ENCODE measurements at places on chromosomes 2 and 18.

- no peak for DNase-seq
These were observed 293.9 kb downstream of the CYRIA start for GRCh38 chr2:16371751-16372150.

- DNase-seq, result no peak
These were observed 11.6 kb downstream of the KCNH7 start for GRCh38 chr2:162826921-162827320.

DNA sequence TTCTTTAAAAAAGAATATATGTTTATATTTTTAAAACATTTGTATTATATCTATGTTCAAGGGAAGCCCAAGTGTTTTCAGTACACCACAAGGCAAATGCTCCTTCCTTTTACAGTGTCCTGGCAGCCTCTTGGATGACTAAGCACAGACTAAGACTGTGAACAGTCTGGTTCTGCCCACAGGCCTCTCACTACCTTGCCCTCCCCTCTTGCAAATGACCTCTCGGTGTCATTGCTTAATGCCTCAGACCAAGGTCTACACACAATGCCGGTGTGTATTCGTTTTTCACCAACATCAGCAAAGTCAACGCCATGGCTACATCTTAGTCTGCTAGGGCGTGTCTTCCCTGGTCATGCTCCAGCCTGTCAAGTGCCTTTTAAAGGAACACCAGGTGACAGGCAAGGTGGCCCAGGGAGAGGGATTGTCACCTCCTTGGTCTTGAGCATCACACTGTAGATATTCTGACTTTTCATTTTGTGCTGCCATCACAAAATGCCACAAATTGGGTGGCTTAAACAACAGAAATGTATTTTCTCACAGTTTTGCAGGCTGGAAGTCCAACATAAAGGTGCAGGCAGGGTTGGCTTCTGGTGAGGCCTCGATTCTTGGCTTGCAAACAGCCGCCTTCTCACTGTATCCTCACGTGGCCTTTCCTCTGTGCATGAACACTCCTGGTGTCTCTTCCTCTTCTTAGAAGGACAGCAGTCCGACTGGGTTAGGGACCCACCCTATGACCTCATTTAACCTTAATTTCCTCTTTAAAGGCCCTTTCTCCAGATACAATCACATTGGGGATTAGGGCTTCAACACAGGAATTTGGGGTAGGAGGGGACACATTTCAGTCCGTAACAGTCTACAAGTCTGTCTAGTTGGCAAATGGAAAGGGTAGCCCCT is 266.5 kb downstream of the KLHL29 start:
- no peak for DNase-seq

DNA sequence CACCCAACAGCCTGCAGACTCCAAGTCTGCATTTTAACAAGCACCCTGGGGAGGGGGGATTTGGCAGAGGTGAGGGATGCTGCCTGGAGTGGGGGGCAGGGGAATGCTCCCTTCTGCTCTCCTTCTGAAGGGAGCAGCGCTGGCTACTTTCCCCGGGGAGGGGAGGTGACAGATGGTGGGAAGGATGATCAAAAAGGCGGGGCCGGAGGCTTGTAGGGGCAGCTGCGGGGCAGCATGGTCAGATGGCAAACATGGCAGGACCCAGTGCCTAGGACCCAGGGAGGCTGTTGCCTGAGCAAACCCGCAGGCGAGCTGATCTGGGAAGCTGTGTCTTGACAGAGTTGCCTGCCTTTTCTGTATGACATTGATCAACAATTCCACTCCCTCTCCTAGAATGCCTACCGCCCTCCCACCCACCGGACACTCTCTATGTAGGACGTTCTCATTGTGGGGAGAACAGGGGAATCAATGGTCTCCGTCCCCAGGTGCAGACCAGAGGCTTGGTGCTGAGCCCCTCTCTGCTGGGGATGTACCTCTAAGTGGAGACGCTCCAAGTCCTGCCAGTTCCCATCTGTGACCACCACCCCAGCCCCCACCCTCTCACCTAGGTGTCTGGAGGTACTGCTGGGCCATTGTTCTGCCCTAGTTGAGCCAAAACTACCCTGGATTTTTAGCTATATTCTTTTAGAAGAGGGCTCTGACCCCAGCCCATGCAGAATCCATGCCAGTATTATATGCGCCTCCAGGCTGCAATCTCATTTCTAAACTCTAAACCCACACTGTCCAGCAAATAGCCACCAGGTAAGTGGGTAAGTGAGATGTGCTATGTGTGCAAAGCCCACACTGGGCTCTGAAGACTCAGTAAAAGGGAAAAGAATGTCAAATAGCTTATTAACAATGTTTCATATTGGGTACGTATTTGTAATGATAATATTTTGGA is 89.7 kb upstream of the SEC11C start:
- DNase-seq, result no peak

- no peak for DNase-seq
These were observed 42.5 kb downstream of the LRRC30 start for GRCh38 chr18:7273301-7273921.

DNA sequence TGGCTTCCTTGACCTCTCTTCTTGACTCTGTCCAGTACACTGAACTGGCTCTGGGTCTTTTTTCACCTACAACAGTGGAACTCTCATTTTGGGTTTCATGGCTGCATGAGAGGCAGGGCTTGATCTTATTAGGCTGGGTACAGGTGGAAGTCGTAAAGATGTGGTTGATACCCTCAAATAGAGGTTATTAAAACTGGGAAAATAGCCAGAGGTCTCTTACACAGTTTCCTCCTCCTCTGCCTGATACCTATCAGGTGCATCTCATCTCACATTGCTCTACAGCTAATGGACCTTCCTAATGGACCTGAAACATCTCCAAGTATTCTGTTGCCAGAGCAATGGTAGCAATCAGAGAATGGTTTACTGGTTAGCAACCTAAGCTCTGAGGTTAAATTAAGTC is 231.8 kb downstream of the ETAA1 start:
- DNase-seq, result no peak

DNA sequence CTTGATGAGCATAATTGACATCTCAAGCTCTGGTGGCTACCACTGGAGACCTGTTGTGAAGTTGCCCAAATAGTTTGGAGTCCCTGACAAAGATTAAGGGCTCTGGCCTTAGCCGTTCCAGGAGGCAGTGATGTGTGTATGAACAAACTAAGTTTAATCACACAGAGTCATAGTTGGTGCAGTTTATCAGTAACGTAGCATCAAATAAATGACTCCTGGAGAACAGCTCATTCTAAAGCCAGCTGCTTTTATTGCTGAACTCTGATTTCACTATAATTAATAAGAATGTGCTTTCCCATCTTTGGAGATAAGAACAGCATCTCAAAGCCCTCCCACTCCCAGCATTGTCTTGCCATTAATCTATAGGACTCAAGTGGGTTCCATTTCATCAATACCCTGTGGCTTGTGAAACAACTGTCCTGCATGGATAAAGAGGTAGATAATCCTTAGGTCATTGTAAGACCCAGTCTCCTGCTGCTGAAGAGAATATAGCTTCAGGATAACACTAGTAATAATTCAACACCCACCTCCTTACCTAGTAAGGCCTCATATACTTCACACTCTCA is 211.4 kb upstream of the THUMPD2 start:
- DNase-seq, result no peak

DNA sequence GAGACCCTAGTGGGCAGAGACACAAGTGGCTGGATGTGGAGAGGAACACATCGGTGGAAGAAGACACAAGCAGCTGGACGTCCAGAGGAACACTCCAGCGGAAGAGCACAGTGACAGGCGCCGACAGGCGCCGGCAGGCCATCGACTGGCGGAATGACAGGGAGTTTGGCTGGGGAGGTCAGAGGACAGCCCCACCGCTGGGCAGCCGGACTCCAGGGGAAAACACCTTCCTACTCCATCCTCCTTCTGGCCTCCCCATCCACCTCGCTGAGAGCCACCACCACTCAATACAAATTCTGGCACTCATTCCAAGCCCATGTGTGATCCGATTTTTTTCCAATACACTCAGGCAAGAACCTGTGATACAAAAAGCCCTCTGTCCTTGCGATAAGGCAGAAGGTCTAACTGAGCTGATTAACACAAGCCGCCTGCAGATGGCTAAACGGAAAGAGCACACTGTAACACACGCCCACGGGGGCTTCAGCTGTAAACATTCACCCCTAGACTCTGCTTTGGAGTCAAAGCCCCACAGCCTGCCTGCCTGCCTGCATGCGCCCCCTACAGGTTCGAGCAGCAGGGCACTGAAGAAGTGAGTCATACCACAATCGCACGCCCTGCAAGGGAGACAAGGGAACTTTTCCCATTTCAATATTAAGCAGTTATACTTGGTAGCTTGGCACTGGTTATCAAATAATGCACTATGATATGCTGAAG is 50.2 kb upstream of the LRP1B start:
- DNase-seq, result no peak

DNA sequence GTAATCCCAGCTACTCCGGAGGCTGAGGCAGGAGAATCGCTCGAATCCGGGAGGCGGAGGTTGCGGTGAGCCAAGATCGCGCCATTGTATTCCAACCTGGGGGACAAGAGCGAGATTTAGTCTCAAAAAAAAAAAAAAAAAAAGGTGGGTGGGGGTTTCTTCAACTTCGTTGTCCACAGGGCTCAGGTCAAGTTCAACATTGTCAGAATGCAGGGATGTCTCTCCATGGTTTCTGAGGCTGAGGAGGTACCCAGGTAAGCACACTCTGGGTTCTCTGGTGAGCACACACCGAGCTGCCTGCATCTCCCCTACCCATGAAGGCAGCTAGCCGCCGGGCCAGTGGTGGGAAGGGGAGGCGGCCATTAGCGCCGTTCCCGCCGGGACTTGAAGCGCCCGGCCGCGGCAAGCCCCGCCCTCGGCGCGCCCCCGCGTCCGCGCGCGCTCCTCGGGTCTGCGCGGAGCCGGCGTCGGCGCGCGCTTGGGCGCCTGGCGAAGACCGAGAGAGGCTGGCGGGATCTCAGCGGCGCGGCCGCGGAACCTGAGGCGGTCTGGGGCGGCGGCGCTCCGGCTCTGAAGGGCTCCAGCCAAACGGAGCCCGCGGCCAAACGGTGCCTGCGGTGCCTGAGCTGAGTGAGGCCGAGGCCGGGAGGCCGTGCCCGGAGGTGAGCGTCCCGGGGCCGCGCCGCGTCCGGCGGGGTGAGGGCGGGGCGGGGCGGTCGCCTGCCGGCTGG is at the start of gene UBXN2A:
Gene UBXN2A (plus strand): TSS at position 477 of the 731 bp plus-strand sequence. CDS start 17,852 bp downstream, outside the sequence.
- DNase-seq, result peak; percentile 32

DNA sequence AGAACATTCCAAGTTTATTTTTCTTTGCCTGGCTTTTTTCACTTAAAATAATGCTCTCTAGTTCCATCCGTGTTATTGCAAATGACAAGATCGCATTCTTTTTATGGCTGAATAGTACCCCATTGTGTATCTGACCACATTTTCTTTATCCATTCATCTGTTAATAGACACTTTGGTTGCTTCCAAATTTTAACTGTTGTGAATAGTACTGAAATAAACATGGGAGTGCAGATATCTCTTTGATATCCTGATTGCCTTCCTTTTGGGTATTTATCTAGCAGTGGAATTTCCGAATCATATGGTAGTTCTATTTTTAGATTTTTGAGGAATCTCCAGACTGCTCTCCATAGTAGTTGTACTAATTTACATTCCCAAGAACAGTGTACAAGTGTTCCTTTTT is 230.5 kb downstream of the FIGN start:
- no peak for DNase-seq

GRCh38 chr2:38960609-38961320 is 71.1 kb downstream of the ARHGEF33 start:
- DNase-seq, result no peak

GRCh38 chr2:9838391-9838790 is 4.9 kb upstream of the TAF1B start:
- no peak for DNase-seq

DNA sequence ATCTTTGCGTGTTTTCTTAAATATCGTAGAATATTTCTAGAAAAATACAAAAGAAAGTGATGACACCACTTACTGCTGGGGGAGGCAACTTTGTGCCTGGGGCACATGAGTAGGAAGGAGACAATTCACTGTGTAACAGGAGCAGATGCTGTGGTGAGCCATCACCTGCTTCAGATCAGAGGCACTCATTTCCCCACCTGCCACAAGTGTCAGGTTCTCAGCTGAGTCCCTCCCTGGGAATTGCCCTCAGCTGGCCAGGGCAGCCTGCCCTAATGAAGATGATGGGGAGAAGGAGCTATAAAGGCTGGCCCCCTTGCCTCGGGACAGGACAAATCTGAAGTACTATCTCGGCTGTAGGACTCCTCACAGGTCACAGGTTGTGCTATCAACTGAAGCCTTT is 322.8 kb downstream of the STK39 start:
- DNase-seq, result no peak

GRCh38 chr2:120880381-120880780 is 144.7 kb downstream of the GLI2 start:
- DNase-seq, result no peak

DNA sequence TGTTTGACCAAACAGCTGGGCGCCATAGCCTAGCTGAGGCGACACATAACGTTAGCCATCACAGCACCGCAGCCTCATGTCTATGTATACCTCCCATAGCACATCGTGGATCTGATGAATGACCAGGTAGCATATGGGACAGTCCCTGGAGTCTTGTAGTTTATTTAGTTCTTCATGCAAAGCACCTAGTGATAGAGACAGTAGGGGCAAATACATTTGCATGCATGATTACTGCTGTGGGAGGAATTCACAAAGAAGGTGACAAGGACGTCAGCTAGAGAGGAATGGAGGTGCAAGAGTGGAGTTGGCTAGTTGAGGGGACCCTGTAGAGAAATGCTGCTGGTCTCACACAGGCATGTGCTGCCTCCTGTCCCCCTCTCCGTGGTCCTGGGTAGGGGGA is 478.9 kb upstream of the HS6ST1 start:
- no peak for DNase-seq

- no peak for DNase-seq
These were observed 253.1 kb upstream of the PXDN start for GRCh38 chr2:1997409-1997808.

DNA sequence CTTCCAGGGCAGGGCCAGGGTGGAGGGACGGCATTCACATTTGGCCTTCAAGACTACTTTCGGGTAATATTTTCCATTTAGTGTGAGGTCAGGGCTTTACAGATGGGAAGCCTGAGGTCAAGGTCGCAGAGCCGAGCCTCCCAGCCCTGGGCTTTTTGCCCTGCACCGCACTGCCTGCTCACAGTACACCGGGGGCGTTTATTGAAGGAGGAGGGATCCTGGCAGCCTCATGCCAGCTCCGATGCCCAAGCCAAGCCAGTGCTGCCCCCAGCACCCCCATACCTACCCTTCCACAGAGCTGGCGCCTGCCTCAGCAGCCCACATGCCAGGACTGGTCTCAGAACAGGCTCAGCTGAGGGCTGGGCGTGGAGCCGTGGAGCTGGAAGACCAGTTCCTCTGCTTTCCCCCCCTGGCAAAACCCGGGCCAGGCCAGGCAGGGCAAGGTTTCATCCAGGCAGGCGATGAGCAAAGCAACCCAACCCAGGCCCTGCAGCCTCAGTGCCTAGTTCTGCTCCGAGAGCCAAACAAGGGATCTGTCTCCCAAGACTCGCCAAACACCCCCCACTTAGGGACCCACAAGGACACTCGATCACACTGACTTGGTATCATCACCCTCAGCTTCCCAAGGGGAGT is 11.9 kb downstream of the SDC1 start:
- no peak for DNase-seq

DNA sequence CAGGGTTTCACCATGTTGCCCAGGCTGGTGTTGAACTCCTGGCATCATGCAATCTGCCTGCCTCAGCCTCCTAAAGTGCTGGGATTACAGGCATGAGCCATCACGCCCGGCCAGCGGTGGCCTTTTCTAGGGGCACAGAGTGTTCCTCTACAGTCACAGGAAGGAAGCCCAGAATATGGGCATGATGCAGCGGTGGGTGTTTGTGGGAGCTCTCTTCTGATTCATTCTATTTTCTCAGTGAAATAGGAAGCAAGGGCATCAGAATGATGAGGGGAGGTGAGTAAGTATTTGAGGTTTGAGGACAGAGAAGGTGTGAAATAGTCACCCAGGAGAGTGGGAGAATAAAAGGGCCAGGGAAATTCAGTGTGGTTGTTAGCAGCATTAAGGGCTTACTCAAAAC is 70.3 kb upstream of the PSME4 start:
- DNase-seq, result peak; percentile 18
